ENCODE measurements at places on chromosomes 4 and X.

- DNase-seq, result peak; percentile 97
These were observed 78.3 kb upstream of the ATXN3L start for GRCh38 chrX:13397878-13398818.

DNA sequence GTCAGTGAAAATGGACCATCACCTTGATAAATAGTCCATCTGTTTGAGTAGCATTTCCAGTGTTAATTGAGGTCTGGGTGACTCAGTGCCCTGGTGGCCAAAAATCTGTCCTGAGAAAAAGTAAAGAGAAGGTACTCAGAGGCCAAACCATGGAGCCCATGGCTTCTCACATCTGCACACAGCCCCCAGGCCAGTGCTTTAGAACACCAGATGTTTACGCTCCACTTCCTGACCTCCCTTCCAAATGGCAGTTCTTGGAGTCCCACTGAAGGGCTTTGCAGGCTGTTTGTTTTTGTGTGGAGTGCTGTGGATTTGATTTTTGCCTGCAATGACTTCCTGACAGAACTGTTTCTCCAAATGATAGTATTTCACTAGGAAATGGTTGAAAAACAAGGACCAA lies 60.2 kb upstream of the GPC4 start:
- DNase-seq, result no peak

DNA sequence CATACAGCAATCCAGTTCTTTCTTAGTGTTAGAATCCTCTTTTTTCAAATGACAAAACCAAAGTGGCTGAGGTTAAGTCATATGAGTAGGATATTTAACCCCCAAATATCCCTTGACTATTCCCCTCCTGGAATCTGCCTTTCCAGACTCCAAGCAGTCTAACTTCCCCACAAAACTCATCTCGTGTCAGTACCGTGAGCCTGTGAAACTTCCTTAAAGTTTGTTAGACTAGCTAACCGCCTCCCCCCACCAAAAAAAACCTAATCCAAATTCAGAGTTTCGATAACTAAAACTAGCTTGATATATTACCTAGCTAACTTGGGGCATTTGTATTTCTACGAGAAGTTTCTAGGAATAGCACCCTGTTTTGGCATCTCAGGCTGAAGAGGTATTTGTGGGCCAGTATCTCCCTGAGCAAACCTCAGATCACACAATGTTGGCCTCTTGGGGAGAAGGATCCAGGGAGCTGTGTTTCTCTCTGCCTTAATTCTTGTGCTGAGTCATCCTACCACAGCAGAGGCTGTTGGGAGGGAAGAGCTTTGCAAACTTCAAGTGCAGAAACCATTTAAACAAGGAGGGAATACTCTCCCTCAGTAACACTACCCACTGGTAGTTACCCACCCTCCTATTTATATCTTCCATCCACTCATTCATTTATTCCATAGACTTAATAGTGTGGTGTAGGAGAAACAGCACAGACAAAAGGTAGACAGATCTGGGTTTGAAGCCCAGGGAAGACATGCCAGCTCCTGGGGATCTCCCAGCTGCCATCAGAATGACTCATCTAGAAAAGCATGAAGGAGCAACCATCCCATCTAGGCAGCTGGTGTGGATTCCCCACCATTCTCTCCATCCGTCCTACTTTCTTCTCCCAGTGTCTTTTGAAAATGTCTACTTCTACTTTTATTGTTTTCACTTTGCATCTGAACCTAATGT lies 39.3 kb upstream of the TXK start:
- DNase-seq, result peak; percentile 54

- DNase-seq, result no peak
These were observed 10.2 kb downstream of the ADGRL3 start for GRCh38 chr4:61210186-61210939.

DNA sequence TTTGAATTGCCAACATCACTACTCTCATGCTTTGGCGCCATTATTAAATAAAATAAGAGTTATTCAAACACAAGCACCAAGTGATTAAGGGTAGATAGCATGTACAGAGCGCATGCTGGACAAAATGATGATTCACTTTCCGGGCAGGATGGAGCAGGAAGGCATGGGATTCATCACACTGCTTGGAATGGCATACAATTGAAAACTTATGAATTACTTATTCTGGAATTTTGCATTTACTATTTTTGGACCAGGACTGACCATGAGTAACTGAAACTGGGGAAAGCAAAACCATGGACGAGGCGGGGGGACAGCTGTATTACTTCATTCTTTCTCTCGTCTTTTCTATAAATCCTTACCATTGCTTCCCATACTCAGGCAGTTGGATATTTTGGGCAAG lies 28.5 kb upstream of the FGF5 start:
- DNase-seq, result peak; percentile 93

- DNase-seq, result no peak
These were observed 41.6 kb downstream of the EVC start for GRCh38 chr4:5752376-5753184.

- no peak for DNase-seq
These were observed 1.5 kb downstream of the RADX start for GRCh38 chrX:106613277-106613676.

- DNase-seq, result no peak
These were observed 257.0 kb upstream of the LDB2 start for GRCh38 chr4:17155486-17155885.

- no peak for DNase-seq
These were observed 14.7 kb downstream of the RAPGEF2 start for GRCh38 chr4:159117564-159117963.

DNA sequence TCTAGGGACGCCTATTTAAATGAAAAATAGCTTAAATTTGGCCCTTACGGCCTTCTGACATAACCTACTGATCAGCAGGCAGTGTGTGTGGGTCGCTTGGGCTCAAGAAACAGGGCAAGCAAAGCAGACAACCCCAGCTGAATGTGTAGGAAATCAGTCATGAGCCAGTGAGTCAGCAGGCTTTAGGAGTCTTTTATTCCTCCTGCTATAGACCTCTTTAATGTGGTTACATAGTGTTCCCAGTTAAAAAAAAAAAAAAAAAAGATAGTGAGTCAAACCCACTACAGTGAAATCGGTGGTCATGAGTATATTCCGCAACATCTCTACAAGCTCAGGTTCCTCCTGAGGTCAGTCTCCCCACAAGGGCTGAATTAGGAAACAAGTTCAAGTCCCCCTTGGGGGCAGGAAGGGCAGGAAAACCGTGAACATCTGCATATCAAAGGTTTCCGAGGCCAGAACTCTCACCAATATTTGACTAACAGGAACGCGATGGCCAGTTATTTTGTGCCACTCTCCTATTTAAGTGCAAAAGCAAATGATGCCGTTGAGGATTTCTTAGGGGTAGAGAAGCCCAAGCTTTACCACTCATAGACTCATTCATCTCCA lies 32.7 kb downstream of the ACSL1 start:
- peak; percentile 83 for DNase-seq

- DNase-seq, result no peak
These were observed 127.1 kb downstream of the KLHL13 start for GRCh38 chrX:117989512-117989911.

DNA sequence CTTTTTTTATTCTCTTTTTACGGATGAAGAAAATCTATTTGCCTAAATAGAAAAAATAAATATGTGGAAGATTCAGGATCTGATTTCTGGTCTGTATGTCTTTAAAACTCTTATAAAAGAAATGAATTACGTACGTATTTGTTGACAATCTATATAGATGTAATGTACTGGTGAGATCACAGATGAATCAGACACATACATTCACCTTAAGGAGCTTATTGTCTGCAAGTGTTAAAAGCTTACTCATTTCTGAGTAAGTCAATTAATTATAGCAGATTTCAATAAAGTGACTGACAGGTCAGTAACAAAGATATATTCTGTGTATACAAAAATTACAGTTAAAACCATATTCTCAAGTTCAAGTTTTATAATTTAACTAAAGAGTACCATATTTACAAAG lies 66.6 kb upstream of the NAF1 start:
- DNase-seq, result no peak

- DNase-seq, result no peak
These were observed 87.1 kb downstream of the SLIT2 start for GRCh38 chr4:20338841-20339240.

GRCh38 chrX:133999031-133999705 lies 13.8 kb upstream of the GPC3 start:
- DNase-seq, result no peak

- no peak for DNase-seq
These were observed 52.1 kb downstream of the RTL5 start for GRCh38 chrX:72079607-72080006.

DNA sequence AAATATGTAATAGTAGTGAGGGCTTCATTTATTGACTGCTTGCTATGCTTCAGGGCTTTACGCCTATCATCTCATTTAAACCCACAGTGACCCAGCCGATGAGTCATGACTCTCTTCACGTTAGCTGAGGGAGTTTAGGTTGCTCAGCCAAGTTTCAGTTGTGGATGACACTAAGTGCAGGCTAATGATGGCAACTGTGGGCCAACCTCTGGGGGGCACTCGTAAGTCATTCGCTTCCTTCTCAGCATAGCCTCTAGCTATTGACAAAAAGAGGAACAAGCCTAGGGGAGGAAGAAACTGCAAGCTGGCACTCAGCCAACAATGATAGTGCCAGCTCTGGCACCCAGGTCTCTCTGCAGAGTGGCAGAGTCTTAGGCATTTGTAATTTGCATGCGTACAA lies 325.0 kb downstream of the ARHGAP10 start:
- peak; percentile 21 for DNase-seq

DNA sequence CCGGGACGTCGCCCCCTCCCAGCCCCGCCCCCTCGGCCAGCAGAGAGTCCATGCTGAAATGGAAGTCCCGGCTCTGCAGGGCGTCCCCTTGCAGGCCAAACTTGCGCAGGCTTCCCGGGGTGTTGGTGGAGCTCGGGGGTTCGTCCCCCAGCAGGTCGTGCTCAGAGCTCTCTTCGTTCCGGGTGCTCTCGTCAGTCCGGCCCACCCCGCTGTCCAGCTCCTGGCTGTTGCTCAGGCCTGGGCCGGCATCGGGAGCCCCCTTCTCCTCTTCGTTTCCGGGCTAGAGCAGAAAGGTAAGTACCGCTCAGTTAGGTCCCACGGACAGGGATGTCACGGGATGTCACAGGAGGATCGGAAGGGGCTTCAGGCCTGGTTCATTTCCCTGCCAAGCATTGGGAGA lies 10.2 kb downstream of the SSR4 start:
- no peak for DNase-seq

GRCh38 chr4:74283614-74284013 lies 24.7 kb upstream of the EPGN start:
- DNase-seq, result peak; percentile 40

DNA sequence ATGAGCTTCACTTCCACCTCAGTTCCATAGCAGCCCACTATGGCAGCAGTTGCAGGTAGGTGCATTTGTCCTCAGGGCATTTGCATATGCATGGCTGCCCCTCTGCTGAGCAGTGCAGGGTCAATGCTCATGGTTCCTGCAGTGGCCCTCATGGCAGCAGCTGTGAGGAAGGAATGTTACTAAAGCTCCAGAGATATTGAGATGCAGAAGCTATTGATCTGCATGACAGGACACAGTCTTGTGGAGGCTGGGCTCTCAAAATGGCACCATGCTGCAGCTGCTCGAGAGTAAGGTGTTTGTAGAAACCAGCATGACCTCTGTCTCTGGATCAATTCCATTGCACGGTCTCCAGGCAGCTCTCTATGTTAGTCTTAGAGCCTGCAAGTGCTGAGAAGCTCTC lies 179.2 kb upstream of the PCDH18 start:
- DNase-seq, result no peak

DNA sequence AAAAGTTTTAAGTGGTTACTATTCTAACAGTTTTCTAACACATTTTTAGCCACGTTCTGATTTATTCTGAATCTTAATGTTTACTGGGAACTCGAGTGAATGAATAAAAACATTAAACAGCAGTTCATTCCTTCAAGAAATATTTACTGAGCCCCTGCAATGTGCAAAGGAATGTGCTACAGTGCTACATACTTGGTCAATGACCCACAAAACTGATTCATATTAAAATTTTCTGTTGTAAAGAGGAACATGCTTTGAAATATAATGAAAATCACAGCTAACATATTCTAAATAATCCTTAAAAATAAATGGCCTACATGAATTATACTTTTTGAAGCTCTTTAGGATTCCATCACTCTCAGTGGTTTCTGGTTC lies 78.7 kb downstream of the ARAP2 start:
- DNase-seq, result no peak

Measured in stromal cell of bone marrow (primary cell).